ENCODE measurements at places on chromosomes 7 and 10.

- no peak for DNase-seq
Measured at GRCh38 chr7:14841869-14842268, 60.7 kb downstream of the DGKB start.

DNA sequence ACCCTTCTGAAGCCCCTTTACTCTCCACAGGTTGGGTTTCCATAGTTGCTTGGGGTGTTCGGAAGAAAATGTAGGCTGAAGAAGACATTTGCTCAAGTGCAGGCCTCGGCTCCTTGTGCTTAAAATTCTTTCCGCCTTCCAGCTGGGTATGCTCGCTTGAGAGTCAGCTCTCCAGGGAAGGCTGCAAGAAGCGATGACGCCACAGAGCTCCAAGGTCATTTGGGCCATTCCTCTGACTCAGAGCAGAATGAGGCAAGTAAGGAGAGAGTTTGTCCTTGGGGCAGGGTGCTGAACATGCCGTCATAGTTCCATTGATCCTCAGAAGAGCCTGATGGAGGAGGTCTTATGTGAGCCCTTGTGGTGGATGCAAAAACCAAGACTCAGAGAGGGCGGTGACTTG lies 27.4 kb upstream of the HSPA12A start:
- DNase-seq = no peak

- no peak for DNase-seq
Measured at GRCh38 chr10:129033340-129033739, 433.7 kb upstream of the MGMT start.

GRCh38 chr10:37865957-37866803 lies 8.8 kb upstream of the ZNF248 start:
- DNase-seq = no peak

GRCh38 chr10:3776796-3777571 lies 8.0 kb downstream of the KLF6 start:
- peak; percentile 31 for DNase-seq

DNA sequence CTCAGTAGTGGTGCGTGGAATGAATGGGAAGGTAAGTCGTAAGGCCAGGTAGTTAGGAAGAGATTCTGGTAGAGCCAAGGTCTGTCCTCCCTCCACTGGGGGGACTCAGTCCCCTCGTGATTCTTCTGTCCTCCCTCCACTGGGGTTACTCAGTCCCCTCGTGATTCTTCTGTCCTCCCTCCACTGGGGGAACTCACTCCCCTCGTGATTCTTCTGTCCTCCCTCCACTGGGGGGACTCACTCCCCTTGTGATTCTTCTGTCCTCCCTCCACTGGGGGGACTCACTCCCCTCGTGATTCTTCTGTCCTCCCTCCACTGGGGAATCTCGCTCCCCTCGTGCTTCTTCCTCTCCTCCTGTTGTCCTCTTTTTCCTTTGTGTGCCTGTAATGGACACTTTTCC lies 125.1 kb downstream of the CELF2 start:
- no peak for DNase-seq

DNA sequence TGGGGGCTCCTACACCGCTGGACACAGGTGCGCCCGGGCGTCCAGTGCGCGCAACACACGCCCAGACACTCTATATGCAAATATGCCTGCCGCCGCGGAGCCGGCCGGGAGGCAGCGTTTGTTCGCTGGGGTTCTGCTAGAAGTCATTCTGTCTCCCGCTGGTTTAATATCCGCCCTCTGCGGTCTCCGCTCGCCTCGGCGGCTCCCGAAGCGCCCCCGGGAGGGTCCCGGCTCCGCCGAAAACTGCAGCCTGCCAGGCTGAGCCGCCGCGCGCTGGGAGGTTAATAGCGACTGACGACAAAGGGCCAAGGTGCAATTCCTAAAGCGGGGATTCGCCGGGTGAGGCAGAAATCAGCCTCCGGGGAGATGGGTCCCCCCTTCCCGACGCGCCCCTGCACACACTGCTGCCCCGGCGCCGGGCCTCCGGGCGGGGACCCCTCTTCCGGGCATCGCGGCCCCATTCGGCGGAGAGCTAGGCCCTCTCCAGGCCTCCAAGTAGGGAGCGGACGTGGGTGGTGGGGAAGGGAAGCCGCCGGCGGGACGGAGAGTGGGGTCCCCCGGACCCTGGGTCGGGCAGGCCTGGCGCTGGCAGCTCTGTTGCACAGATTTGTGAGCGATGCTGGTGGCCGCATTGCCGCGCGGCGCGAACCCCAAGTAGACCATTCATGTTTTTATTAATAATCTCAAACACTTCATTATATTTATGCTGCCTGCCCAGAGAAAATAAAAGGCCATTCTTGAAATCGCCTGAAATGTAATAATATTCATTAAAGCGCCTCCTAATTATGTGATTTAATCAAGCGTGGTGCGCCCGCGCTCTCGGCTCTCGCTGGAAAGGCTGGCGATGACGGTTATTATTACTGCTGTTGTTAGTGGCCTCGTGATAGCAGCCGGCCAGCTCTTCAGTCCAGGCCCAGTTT lies 9.1 kb downstream of the EN2 start:
- DNase-seq = no peak

- DNase-seq = no peak
Measured at GRCh38 chr10:49382826-49383225, 13.1 kb downstream of the DRGX start.

DNA sequence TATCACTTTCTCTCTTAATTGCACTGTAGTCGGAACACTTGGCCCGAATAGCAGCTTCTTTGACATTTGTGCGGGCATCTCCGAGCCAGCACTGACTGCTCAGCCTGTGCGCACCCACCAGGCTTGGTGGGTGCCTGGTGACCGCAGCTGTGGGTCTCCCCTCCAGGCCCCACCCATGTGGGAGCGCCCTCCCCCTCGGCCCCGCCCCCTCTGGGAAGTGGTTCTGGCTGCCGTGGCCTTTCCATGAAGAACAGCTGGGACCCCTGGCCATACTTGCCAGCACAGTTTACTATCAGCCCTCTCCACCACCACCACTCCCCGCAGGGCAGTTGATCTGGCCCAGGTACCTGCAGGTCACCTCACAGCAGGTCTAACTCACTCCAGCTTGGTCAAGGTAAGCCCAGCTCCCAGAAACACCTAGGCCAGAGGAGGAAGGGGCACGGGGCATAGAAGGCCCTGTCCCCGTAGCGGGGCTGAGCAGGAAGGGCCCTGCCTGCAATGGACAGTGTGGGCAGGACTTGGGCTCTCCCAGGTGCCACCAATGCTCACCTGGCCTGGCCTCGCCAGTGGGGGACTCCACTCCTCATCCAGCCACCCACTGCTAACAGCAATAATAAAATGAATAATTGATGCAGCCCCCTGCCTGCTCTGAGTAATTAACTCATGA lies 5.8 kb downstream of the RASGEF1A start:
- DNase-seq = no peak

DNA sequence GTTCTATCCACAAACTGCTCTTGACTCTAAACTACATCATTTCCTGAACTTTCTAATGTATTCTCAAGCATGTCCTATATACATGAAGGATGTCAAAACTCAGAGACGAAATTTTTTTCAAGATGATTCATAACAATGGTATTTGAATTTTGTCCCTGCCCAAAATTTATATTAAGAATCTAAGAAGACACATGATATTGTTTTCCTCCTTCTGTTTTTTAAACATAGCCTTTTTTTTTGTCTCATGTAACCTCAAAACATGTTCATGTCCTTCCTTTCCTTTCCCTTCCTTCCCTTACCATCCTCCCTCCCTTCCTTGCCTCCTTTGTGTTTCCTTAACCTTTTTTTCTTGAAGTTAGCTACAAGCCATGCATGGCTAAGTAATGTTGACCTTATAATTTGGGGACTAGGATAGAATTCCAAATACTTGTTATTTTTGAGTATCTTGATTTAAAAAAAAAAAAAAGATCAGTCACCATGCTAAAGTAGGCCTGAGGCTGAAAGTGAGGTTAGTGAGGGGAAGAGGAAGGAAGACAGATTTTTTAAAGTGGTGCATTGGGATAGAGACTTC lies 163.0 kb downstream of the SUGCT start:
- no peak for DNase-seq

Measured in activated T-cell treated with anti-CD3 and anti-CD28 coated beads for 1 hour (primary cell).